Panc1 (cell line): ENCODE measurements at places on chromosomes 4 and X.

GRCh38 chr4:187178084-187178483 lies 454.4 kb upstream of the FAT1 start:
- no peak for DNase-seq

DNA sequence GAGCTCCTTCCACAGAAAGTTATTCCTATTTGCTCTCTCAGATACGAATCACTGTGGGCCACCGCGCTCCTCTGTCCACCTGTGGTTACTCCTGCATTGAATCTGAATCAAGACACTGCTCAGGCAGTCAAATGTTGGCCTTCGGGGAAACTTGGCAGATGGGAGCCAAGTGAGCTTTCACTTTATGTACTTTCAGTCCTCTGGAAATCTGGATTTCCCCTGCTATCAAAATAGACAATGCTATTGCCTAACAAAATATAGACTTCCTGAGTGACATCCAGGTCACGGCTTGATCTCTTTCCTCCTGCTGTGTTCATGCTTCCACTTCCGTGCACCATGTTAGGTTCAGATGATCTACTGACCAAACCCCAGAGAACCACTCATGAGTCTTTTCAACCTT lies 43.8 kb downstream of the FHL1 start:
- DNase-seq, result no peak

- DNase-seq, result no peak
These were observed 26.5 kb downstream of the ZNF81 start for GRCh38 chrX:47863187-47863586.

- no peak for DNase-seq
These were observed 64.7 kb upstream of the UXT start for GRCh38 chrX:47723689-47724088.

DNA sequence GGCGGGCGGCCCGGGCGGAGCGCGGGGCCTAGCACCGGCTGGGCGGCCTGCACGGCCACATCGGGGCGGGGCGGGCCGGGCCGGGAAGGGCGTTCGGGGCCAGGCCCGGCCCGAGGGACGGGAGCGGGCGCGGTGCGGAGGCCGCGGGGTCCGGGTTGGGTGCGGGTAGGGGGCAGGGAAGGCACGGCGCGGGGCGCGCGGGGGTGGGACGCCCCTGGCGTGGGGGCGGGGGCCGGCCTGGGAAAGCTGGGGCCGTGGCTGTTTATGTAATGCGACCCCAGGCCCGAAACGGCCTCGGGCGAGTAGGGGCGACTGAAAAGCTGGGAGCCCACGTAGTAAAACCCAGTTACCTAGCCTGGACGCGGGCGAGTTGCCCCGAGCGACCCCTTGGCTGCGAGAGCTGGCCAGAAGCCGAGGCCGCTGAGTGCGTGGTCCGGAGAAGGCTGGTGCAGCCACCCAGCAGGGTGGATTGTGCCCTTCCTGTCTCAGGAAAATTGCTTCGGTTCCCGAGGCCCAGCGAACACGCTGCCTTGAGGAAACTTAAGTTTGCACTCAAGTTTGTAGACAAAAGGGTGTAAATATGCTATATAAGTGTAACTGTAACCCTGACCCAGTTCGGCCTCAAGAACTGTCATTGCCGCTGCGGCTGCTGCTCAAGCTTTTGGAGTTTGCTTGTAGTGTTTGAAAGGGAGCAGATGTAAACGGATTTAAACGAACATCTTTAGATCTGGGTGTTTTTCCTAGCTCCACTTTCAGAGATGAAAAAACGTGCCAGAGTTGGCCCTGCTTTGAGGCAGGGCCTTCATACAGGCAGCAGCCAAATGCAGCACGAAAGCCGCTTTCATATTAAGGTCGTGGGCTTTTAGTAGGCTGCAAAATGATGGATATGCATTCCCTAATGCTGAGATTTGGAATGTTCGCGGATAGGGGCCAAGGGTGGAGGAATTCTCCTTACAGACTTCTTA lies 674 bp downstream of the SEC24B start:
- DNase-seq, result no peak

GRCh38 chr4:36771411-36772153 lies 473.0 kb upstream of the NWD2 start:
- DNase-seq, result peak; percentile 43

- DNase-seq, result no peak
These were observed 423.3 kb downstream of the CENPC start for GRCh38 chr4:67122029-67122428.

DNA sequence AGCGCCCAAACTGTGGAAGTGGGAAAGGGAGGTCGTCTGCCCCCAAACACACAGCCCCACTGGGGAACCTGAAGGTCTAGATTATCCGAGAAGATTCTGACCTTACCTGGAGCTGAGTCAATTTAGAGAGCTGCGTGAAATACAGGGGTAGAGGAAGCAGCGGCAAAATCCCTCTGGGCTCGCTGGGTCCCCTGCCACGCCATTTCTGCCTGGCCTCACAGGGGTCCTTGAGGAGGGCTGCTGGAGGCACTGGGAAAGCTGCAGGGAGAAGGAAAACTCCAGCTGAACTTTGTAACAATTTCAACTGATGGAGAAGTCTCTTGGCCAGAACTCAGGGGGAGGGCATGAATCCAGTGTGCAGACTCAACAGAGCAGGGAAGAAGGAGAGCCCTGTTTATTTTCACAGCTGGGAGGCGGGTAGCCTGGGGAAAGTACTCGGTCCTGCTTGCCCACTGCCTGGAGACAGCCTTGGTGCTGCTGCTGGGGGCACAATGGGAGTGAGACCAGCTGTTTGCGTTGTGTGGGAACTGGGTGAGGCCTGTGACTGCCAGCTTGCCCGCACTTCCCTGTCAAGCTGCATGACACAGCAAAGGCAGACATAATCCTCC lies 93.2 kb upstream of the MAPK10 start:
- no peak for DNase-seq

DNA sequence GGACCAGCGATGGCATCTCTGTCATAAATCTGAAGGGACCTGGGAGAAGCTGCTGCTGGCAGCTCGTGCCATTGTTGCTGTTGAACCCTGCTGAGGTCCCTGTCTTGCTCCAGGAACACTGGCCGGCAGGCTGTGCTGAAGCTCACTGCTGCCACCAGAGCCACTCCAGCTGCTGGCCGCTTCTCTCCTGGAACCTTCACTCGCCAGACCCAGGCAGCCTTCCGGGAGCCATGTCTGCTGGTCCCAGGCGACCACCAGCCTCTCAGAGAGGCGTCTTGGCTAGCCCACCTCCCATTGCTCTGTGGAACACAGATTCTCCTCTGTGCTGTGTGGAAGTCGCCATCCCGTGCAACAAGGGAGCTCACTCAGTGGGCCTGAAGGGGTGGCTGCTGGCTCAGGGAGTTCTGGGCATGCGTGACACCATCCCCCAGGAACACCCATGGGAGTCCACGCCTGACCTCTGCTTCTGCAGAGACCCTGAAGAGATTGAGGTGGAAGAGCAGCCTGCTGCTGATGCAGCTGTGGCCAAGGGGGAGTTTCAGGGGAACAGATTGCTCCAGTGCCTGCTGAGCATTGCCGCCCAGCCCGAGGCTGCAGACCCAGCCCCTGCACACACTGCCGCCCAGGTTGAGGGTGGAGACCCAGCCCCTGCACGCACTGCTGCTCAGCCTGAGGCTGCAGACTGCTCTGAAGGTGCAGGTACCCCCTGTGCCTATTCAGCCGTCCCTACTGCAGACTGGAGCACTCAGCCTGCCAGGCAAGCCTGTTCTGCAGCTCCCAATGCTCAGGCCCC lies 33.1 kb upstream of the CYP4V2 start:
- no peak for DNase-seq

DNA sequence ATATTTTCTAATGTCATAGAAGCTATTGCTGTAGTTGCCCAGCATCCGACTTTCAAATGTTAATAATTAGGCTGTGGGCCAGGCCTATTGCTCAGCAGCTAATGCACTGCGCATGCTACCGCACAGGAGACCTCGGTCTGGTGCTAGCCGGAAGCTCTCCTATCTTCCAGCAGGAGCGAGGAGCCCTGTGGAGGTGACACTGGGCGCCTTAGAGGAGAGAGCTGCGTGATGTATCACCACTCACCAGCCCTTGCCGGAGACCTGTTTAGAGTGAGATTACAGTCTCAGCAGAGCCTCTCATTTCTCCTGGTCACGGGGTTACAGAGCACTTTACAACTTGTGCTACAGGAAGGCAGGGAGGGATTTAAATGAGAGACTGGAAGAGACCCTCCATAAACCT lies 31.1 kb upstream of the MID1IP1 start:
- no peak for DNase-seq
